ENCODE measurements at places on chromosomes 2 and 18.

DNA sequence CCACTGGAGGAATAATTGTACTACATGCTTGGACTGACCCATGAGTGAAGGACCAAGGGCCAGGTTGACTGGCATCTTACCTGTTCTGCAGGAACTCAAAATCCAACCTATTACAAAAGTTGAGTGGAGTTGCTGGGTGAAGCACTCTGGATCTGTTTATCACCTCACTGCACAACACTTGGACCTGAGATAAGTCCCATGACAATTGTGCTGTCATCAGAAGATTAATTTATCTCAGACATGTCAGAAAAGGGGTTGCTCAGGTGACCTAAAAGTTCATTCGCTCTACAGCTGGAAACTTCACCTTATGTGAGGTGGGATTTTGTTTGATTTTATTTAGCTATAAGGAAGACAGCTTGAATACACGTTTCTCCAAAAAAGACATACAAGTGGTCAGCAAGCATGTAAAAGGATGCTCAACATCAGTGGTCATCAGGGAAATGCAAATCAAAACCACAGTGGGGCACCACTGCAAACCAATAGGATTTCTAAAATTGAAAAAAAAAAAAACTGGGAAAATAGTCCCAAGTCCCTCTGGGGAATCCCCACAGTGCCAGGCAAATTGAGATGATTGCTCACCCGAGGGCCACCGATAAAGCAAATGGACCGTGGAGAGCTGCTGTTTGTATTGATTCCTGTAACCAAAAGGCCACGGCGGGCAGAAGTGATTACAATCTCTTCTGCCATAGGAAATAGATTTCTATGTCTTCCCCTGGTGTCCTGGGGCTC lies 65.8 kb upstream of the SLC35F5 start:
- no peak for DNase-seq

DNA sequence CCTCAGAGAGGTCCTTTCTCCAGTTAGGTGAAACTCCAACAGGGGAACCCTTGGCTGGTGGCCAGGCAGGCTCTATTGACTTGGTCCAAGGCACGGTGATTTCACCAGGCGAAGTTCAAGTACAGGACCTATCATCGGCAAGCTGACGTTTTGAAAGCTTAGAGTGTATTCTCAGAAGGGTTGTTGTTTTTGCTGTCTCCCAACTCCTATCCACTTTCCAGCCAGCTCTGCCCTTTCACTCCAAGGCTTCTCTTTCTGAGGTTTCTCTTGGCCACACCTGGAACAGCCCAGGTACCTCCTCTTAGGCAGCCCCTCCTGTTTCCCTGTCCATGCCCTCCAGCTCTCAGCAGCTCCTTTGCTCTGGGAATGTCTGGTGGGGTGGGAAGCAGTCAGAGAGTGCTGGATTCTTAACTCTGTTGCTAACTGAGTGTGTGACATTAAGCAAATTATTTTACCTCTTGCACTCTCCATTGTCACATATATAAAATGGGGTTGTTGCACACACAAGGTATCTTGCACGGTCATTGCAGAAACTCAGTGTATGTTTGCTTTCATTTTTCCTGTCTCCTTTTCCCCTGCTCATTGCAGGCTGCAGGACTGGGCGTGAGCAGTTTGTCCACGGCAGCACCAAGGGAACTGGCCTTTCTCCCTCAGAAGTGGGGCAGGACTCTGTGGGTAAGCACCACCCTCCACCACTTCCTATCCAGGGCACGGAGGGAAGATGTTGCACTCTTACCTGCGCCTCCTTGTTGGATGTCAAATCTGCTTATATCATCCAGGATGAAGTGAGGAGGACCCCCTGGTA lies 30.2 kb downstream of the CAPN13 start:
- no peak for DNase-seq

DNA sequence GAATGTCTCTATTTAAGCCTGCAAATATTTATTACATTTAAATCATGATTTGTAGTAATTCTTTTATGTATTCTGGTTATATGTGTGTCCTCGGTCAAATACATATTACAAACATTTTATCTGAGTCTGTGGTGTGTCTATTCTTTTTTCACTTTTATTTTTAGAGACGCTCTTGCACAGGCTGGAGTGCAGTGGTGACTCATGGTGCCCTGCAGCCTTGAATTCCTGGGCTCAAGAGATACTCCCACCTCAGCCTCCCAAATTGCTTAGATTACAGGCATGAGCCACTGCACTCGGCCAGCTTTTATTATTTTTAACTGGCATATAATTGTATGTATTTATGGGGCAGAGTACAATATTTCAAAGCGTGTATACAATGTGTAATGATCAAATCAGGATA lies 47.5 kb downstream of the ARID5A start:
- no peak for DNase-seq

GRCh38 chr2:200677721-200678532 lies 92.1 kb downstream of the AOX1 start:
- DNase-seq = no peak

- DNase-seq = no peak
Measured at GRCh38 chr2:39893616-39894015, 114.6 kb upstream of the THUMPD2 start.

GRCh38 chr2:212089873-212090272 lies 448.7 kb downstream of the ERBB4 start:
- DNase-seq = no peak

DNA sequence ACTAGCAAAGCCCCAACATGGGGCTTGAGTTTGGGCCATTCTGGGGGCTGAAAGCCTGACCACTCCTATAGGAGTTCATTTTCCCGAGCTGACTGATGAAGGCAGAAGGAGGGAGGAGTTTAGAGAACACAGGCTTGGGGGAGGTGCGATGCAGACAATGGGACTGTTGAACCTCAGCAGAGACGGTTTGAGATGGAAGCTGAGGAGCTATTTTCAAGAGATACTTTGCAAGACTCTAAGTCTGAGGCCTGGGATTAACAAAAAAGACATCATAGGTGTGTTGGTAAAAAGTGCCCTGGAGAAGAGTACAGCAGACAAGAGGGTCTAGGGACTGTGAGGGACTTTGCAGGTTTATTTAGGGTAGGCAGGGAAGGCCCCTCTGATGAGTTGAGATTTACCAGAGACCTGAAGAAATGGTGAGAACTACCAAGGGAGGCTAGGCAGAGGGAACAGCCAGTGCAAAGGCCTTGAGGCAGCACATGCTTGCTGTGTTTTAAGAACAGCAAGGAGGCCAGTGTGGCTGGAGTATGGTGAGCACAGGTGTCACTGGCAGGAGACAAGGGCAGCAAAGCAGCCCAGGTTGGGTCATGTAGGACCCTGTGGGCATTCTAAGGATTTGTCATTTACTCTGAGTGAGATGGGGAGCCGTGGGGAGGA lies 31.6 kb downstream of the PCBP1 start:
- no peak for DNase-seq

- DNase-seq = no peak
Measured at GRCh38 chr2:40450796-40451430, 977 bp downstream of the SLC8A1 start.

- peak; percentile 10 for DNase-seq
Measured at GRCh38 chr18:4068552-4069158, 386.5 kb downstream of the DLGAP1 start.

DNA sequence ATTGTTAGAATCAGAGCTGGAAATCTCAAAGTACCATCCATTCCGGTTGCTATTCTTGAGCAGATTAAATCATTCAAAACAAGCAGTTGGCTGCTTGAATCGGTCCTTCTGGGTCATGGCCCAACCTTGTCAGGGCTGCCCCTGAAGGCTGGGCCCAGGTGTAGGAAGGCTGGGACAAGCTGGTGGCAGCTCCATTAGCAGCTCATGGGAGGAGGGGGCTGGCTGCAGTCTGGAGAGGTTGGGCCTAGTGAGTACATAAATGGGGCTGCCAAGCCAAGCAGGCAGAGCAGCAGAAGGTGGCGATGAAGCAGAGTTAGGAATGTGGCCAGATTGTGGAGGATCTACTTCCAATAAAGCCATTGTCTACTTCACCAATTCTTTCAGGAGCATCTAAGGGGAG lies 81.4 kb downstream of the ADCYAP1 start:
- DNase-seq = no peak

GRCh38 chr2:109402180-109402579 lies 211.6 kb downstream of the SEPTIN10 start:
- DNase-seq = no peak

DNA sequence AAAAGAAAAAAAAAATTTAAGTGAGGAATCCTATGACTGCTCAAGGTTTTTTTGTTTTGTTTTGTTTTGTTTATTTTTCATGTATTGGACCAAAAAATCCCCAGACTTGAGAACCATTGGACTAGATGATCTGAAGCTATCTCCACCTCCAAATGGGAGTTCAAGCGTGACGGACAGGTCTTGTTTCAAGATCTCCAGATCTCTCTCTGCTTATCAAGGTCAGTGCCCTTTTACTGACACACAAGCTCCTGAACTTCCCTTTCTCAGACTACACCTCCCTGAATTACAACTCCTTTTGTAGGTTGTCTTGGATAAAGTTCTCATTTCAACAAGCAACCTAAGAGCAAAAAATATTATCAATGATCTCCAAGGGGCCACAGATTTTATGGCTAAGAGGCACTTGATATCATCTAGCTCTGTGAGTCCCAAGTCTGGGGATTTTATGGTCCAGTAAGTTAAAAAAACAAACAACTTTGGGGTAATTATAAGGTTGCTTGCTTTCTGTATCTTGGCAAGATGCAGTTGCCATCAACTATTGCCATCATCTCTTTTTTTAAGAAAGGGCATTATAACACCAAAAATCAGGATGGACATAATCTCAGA lies 396.0 kb upstream of the ATP5MC3 start:
- no peak for DNase-seq

- DNase-seq = no peak
Measured at GRCh38 chr2:197920088-197920487, 115.7 kb downstream of the PLCL1 start.

Data from stimulated activated CD4-positive, alpha-beta T cell treated with anti-CD3 and anti-CD28 coated beads, Interleukin-1b, Interleukin-23, amount 100 ng/mL, for 24 hours (primary cell).